ENCODE measurements at places on chromosomes 16 and 17.

- DNase-seq, result no peak
These were observed 18.6 kb upstream of the MED13 start for GRCh38 chr17:62083651-62084050.

GRCh38 chr17:4908301-4908700, 5.4 kb upstream of the CHRNE start:
- DNase-seq, result no peak

DNA sequence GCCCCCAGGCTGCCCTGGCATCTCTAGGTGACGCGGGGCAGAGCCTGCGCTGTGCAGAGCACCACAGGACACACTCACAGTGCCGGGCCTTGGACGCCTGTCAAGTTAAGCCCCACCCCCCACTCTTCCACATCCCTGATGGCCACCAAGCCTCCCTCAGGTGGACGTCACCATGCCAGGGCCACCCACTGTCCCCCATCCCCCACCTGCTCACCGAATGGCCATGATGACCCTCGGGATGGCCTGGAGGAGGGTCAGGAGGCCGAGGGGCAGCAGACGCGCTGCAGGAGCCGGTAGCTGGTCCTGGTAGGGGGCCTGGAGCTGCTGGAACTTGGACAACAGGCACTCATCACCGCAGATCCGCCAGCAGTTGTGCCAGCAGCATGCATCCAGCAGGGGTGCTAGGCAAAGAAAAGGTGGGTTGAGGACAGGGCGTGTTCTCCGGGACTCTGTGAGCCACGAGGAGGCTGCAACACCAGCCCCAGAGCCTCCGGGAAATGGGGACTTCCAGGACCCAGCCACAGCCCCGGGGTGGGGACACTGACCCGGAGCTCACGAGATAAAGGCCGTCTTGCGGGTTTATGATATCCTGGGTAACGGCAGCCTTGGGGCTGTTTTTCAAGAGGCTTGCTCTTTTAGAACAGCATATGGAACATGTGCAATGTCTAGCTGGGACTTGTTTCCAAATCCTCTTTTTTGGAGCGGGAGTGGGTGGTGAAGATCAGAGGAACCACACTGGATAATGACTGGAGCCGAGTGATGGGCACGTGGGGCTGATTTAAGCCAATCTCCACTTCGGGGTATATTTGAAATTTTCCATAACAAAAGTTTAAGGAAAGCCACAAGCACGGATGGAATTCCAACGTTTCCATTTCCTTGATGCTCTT, 11.4 kb downstream of the C16orf95 start:
- no peak for DNase-seq

GRCh38 chr17:21275579-21276263, 8.8 kb upstream of the MAP2K3 start:
- DNase-seq, result peak; percentile 81

GRCh38 chr16:7867831-7868230, 535.2 kb downstream of the RBFOX1 start:
- DNase-seq, result no peak

GRCh38 chr16:68429076-68429854, 19.0 kb downstream of the SMPD3 start:
- no peak for DNase-seq

GRCh38 chr16:78072275-78072674, 27.2 kb upstream of the WWOX start:
- DNase-seq, result no peak

GRCh38 chr16:52068447-52069074, 478.4 kb downstream of the TOX3 start:
- DNase-seq, result no peak

GRCh38 chr16:68194251-68194650, 41.7 kb downstream of the ESRP2 start:
- no peak for DNase-seq

GRCh38 chr17:15161395-15161794, 103.7 kb downstream of the PMP22 start:
- no peak for DNase-seq
